NB4 (cell line): ENCODE measurements at places on chromosomes 13 and 19.

DNA sequence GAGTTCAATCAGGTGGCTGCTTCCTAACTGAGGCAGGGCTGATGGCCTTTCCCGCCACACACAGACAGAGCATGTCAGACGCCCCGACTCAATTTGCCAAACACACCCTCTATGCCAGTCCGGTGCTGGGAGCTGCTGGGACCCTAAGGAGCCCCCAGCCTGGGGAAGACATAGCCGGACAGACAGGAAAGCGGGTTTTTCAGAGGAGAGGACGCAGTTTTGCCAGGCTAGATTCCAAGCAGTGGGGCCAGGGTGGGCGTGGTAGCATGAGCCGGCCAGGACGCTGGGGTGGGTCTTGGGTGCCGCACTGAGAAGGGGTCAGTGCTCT lies 19.8 kb downstream of the MAST3 start:
- no peak for DNase-seq

GRCh38 chr19:58428617-58429016 lies 11.3 kb downstream of the ZNF132 start:
- DNase-seq, result no peak

- DNase-seq, result no peak
These were observed 12.9 kb downstream of the CEBPG start for GRCh38 chr19:33386361-33386858.

DNA sequence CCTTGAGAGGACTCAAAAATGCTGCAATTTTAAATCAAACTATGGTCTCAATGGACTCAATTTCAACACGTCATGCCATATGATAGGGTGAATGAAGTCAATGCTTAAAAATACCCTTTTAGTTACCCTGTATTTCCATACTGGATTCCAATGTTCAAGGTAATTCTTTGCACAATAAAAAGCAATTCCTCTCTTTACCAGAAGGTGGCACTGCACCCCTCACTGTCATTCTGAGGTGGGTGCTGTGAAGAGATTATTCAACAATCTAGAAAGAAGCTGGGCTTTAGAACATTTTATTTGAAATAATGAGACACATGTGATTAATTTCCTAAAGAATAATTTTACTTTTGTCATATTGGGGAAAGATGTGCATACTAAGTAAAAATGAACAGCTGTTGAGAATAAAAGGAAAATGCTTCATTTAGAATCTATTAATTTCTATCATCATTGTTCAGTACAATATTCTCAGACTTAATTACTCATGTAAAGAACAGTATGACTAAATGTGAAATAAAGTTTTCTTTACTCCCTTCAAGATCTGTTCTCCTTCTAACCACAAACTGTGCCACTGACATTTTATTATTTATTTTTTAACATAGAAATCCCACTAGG lies 789.1 kb downstream of the GPC5 start:
- DNase-seq, result peak; percentile 52

DNA sequence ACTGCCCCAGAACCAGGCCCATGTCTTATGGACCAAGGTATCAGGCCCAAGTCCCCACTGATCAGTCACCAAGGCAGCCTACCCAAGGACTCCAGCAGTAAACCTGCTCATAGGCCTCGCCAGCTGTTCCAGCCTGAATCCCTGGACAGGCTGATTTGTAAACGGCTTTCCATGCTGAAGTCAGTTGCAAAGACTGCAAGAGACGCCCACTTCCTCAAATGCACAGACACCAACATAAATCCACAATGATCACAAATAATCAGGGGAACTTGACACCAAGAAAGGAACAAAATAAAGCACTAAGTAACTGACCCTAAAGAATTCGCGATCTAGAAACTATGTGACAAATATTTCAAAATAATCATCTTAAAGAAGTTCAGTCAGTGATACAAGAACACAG lies 75.2 kb downstream of the RXFP2 start:
- DNase-seq, result no peak

DNA sequence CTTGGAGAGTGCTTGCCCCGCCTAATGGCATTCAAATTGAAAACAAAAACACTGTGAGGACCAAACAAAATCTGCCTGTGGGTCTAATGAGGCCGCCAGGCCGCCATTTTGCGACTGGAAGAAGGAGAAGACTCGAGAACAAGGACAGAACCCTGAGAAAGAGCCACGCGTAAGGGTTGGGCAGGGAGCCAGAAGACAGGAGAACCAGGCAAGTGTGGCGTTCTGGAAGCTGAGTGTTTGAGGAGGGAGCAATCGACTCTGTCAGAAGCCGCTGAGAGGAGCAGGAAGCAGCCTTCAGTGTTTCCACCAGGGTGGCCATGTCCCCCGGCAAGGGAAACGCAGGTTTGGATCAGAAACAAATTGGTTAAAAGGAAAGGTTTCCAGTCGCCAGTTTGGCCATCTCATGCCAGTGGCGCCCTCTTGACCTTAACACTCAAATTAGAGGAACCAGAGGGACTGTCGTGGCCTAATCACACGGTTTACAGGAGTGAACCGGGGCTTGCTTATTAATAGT lies 10.2 kb upstream of the PTOV1 start:
- no peak for DNase-seq

DNA sequence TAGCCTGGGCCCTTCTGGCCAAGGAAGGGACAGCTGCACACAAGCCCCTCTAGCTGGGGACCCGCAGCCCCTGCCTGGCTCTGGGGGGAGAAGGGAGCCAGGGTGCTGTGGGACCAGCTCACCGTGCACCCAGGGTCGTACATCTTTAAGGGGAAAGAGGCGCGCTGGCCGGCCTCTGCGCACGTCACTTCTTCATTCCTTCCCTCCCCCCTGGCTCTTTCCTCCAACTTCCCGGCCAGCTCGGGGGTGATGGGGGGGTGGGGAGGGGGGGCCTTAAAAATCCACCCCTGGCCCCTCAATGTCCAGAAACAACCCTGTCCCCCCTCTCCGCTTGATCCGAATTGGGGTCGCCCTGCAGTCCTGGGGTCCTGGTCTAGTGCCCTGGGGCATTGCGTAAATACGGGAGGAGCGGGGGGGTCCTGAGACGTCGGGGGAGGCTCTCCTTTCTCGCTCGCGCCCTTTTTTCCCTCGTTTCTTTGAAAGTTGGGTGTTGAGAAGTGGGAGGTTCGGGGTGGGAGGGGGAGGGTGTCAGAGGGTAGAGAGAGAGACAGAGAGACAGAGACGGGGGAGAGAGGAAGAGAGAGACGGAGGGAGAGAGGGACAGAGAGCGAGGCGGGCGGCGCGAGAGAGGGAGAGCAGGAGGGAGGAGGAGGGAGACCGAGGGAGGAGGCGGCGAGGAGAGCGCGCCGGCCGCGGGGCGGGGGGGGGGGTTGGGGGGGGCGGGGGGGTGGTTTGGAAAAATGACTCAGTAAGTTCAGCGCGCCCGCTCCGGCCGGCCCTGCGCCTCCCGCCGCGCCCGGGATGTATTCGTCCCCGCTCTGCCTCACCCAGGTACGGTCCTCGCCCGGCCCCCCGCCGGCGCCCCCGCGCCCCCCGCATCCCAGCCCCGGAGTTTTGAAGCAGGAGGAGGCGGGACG lies at the start of gene NFIC:
NFIC (plus strand) TSS at position 748 of the 917 bp plus-strand sequence; CDS start at position 802, 54 bp downstream.
- peak; percentile 80 for DNase-seq

DNA sequence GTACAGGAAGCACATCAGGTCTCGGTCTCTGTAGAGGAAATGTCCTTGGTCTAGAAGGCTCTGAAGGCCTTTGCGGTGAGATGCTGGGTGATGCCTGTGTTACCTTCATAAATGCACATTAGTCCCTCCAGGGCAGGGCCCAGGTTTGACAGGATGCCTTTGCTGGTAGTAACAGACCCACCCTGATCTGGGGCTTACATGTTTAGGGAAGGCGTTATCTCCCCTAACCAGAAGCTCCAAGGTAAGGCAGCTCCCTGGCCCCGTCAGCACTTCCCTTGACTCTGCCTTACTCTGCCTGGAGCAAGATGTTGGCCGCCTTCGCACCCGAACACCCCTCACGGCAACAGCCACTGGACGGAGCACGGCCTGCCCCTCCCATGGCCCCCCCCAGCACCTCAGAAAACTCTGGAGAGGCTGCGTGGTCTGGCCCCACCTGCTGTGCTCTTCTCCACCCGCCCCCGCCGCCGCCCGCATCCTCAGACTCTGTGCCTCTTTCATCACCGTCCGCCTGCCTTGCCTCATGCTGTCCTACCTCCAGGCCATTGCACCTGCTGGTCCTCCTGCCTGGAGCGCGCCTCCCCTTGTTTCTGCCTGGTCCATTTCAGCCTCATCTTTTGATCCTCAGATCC lies 9.1 kb downstream of the AP2A1 start:
- DNase-seq, result no peak

DNA sequence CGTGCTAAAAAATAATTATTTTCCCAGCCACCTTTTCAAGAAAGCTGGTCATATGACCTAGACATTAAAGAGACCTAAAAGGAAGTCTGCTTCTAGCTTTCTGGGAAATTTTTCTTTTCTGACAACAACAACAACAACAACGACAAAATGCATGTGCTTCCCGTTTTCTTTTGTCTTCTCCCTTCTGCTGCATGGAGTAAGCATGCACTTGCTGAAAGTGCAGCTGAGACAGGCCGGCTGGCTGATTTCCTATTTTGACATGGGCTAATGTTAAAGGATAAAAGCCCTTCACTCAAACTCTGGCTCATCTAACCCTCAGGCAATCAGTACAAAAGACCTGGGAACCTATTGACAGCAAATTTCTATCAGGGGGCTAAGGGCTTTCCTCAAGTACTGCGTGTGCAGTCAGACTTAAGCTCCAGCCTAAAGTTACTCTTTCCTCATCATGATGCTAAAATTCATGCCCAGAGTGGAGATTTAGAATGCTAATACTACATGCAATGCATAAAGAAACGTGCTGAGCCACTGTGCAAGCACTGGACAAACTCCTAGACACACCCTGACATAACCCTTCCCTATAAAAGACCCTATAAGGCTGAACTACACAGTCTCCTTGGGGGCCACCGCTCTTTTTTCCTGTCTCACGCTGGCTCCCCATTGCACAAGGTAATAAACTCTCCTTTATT lies 811.1 kb downstream of the UQCRFS1 start:
- DNase-seq, result no peak

DNA sequence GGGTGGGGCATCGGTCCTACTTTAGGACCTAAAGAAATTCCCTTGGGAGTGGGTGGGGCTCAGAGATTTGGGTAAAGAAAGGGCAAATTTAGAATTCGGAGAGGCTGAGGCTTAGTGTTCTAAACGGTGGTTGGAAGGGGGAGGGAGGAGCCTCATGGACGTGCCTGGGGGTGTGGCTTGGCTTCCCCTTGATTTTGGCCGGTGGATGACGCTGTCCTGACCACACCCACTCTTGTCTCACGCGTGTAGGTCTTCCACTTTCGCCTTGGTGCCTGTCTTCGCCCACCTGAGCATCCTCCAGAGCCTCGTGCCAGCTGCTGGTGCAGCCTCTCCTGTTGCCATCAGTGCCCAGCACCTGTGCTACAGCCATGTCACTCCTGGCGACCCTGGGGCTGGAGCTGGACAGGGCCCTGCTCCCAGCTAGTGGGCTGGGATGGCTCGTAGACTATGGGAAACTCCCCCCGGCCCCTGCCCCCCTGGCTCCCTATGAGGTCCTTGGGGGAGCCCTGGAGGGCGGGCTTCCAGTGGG lies 1.2 kb upstream of the NUP62 start:
- DNase-seq, result no peak

DNA sequence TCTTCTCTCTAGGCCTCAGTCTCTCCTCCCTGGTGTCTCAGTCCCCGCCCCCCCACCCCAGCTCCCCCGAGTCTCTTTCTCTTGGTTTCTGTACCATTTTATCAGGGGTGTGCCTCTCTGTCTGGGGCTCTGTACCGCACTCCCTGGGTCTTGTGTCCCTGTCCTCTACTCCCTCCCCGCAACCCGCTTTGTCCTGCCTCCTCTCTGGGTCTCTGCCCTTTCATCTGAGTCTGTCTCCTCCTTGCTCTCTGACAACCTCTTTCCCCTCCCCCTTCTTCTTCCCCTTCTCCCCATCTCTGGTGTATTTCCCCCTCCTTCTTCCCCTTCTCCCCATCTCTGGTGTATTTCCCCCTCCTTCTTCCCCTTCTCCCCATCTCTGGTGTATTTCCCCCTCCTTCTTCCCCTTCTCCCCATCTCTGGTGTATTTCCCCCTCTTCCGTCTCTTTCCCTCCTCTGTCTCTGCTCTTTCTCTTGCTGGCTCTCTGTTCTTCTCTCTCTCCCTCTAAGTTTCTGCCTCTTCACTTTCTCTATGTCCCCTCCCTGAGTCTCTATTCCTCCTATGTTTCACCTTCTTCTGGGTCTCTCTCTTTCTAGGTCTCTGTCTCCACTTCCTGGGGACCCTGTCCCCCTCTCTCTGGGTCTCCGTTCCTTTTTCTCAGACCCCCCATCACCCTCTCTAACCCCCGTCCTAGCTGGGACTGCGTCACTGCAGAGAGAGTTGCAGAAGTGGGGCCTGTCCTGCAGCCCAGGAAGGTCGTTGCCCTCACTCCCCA lies 2.2 kb upstream of the KCNC3 start:
- no peak for DNase-seq

DNA sequence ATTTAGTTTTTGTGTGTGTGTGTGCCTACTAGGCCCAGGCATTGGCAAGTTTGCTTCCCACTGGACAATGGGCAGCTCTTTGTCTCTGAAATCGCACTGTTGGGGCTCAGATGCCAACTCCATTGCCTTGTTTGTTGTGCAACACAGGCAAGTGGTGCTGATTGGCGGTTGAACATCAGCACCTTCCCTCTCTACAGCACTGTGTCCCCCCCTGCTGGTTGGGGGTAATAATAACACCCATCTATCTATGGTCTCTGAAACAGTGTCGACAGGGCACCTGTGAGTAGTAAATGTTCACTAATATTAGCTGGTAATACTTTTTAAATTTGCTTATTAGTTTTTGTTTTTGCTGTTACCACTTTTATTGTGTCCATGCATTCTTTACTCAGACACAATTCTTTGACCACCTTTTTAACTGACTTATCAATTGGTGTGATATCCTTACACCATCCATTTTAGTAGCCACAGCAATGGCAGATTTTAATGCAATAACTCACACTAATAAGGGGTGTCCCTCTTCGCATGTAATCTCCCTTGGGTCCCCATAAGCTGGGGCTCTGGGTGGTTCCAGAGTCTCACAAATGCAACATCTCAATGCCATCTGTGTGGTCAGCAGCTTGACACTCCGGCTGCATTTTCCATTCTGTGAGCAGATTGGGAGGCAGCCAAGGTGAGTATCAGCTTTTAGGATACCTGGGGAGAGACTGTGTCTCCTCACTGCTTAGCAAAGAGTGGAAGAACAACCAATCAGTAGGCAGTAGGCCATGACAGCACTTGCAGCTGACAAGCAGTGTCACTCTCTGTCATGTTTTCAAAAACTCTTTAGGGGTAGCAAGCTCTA lies 47.7 kb upstream of the UQCRFS1 start:
- peak; percentile 62 for DNase-seq

DNA sequence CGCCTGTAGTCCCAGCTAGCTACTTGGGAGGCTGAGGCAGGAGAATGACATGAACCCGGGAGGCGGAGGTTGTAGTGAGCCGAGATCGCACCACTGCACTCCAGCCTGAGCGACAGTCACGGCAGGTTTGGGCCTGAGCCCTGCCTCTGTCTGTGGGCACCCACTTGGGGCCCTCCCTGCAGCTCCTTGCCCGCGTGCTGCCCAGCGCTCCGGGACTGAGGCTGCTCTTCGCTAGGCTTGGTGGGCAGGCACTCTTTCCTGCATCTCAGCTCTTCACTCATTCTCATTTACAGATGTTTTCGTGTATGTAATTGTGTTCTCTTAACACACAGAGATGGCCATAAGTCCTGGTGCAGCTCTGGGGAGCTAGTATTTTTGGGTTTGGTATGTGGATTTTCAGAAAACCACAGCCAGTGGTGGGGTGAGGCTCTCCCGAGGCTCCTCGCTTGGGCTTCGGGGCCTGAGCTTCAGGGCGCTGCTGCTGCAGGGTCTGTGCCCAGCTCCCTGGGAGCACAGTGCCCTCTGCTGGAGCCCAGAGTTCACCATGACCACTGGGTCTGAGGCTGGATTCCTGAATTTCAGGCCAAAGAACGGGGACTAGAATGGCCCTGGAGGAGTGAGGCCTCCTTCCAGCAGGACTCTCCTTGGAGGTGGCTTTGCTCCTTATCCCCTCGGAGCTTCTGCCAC lies 15.2 kb downstream of the UPF1 start:
- peak; percentile 69 for DNase-seq

GRCh38 chr13:89061821-89062220 lies 1390.7 kb downstream of the SLITRK5 start:
- no peak for DNase-seq
